ENCODE measurements at places on chromosomes 3 and 15. TPM values are rescaled to one million over a fixed set of nuclear protein-coding genes. Genes with fewer than 3 reads are reported as not detected.

GOLGA8S gene
- 0.18 TPM for total RNA-seq

BCL6 gene
- 8.0 TPM for total RNA-seq

- DNase-seq, result no peak
- no peaks in the 10 kb centered on the region for H3K36me3 ChIP-seq
- no peak overlapping the region for H3K27ac ChIP-seq
Measured at GRCh38 chr15:39746176-39746575, 36.5 kb downstream of the FSIP1 start.

DNA sequence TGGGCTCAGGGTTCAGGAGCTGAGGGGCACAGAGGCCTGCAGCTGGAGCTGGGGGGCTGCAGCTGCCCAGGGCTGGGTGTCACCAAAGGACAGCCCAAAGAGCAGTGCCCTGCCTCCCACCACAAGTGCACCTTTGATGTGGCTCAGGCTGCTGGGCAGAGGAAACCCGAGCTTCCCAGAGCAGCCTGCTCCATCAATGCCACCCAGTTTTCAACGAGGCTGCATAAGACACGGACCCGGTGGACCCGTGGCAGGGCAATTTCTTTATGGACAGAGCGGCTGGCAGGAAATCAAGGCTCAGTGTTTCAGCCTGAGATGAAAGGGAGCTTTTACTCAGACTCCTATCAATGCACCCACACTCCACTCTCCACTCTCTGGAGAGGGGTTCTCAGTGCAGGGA lies 18.7 kb downstream of the SEMA5B start:
- H3K4me3 ChIP-seq, result no peak overlapping the region
- H3K36me3 ChIP-seq, result no peaks in the 10 kb centered on the region
- H3K4me1 ChIP-seq, result peaks cover 3% of the 10 kb centered on the region
- peaks cover 45% of the 10 kb centered on the region for H3K27me3 ChIP-seq
- no peak for DNase-seq

ZPLD1 gene
- total RNA-seq, result not detected

DNA sequence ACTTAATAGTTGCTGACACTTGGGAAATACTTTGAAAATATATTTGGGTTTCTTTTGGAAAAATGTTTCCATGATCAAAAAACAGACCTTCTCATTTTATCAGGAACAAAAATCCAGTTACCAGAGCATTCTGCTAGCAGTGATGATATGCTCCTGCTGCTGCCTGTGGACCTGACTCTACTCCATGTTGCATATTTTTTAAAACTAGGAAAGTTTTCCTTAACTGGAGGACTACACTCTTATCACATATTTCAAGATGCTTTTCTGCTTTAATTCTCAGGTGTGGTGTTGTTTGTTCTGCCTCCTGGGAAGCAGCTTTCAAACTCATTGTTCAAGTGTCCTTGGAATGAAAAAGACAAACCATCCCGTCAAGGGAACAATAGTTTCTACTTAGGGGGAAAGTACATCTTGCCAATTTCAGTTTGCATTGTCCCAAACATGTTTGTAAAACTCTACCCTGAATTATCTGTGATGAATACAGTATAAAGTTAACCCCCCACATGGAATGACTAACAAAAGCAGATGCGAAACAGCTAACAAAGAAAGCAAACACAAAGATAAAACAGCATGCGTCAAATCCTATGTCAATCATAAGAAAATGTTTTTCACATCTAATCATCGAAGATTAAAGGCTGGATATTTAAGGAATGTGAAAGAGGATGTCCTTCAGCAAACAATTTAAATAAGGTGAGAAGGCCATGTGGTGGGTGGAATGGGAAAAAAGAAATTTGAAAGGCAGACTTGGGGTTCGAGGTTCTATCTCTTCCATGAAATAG lies 40.1 kb upstream of the PSMD6 start:
- no peak for DNase-seq
- no peaks in the 10 kb centered on the region for H3K36me3 ChIP-seq
- H3K4me3 ChIP-seq, result no peak overlapping the region
- H3K27me3 ChIP-seq, result peaks cover 20% of the 10 kb centered on the region

SLC51A gene
- not detected for total RNA-seq

Data from activated naive CD8-positive, alpha-beta T cell treated with anti-CD3 and anti-CD28 coated beads for 36 hours (primary cell).